Activated CD4-positive, CD25-positive, alpha-beta regulatory T cell (primary cell): ENCODE measurements at places on chromosomes 5 and 9.

DNA sequence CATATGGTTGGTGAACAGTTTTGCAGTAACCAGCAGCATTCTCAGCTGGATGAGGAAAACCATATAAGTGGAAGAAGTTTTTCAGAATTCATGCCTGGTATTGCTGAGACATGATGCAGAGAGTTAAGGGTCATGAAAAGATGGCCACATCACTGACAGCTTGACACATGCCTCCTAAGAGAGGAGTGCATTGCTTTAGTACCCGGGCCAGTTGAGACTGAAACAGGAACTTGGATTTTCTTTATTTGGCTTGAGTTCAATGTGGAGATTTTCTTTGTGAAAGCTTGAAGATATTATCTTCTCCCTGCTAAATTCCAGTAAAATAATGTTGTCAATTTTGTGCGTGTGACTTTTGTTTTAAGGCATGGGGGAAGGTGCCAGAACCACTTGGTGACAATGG lies 35.8 kb downstream of the HACD4 start:
- DNase-seq = no peak

DNA sequence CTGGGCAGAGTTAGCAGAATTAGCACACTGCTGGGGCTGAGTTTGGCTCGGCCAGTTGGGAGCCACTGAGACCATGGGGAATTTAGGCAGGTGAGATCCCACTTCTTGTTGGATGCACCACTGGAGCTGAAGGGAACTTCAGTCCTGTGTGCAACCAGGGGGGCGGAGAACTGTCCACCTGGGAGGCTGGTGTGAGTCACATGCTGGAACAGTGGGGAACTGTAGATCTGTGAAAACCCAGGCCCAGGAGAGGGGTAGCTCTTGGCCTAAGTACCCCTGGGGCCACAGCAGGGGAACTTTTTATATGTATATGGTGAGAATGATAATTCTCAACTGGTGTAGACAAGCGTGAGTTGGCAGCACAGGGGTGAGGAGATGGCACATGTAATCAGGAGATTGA lies 237.5 kb upstream of the KIF2A start:
- DNase-seq = no peak

DNA sequence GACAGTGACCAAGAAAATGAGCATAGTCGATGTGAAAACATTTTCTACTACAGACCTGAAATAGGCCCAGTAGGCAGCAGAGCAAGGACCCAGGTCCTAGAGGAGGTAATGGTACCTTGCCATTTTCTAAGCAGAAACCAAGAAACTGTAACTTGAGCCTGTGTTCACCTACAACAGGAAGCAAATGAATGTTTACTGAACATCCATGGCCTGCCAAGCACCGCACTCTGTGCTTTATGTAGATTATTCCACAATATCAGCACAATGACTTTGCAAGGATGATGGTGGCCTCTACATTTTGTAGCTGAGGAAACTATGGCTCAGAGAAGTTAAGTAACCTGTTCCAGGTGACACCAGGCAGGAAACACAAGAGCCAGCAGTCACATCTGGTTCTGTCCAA lies 215.3 kb downstream of the SPOCK1 start:
- DNase-seq = no peak

- DNase-seq = no peak
Observed at GRCh38 chr9:38671372-38671731, 48.6 kb downstream of the FAM240B start.

DNA sequence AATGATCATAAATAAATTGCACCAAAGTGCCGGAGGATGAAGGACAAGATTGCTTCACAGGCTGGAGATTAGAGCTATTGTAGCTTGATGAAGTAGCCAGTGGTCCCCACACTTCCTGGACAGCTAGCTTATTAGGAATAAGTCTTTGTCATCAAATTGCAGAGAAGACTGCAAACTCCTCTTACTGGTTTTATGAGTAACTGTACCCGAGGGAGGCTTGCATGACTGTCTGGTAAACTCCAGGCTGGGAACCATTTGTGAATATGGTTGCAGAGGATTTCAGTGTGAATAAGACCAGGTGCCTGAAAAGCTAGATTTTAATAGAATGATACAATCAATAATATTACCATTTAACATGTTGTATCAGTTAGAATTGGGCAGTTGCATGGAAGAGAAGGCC lies 36.5 kb upstream of the SEMA5A start:
- DNase-seq = no peak

DNA sequence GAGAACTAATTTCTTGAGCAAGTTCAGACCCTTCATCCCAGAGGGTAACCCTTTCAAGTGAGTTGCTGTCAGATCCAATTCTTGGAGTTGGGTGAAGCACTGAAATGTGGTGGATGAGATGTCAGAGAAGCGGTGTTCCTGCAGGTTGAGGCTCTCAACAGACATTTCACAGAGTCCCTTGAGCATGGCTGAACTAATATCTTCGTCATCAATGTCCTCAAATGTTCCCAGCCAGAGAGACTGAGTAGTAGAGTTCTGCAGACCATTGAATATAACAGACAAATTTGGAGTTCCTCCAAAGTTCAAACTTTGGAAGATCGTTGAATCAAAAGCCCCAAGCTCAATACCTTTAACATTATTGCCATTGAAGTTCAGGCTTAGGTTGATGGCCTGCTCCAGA lies 12.7 kb downstream of the CD180 start:
- DNase-seq = no peak

GRCh38 chr5:34047774-34048572 lies 5.0 kb upstream of the C1QTNF3 start:
- no peak for DNase-seq

DNA sequence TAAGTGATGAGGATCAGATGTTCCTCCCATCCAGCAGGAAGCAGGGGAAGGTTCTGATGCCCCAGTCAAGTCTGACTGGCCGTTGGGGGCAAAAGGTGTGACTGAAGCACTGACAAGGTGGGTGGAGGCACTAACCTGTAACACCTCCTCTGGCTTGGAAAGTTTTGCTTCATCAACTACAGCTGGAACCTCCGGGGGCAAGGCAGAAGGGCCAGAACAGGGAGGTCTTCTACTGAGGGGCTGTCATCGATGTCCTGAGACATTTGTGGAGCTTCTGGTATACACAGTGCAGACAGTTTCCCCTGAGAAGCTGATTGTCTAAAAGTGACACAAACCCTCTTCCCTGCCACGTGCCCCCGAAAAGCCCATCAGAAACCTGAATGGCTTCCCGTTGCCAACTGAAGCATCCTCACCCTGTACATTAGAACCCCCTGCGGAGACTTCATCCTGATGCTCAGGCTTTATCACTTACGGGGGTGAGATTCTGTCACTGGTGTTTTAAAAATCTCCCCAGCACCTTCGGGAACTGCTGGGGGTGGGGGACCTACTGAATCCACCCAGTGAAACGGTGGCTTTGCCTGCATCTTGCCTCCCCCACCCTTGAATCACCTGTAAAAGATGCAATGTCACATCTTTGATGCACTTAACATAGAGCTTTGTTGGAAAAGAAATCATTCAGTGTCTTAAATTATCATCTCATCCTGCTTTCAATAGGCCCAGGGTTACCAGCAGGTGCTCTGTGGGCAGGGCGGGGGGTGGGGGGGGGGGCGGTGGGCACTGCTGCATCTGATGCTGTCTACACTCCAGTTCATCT lies 24.6 kb downstream of the TRAF1 start:
- DNase-seq = no peak

- no peak for DNase-seq
Observed at GRCh38 chr9:75743855-75744254, 146.6 kb upstream of the PCSK5 start.

- DNase-seq = no peak
Observed at GRCh38 chr5:40141896-40142295, 537.8 kb upstream of the PTGER4 start.
